NCI-H1930 (cell line): ENCODE measurements at places on chromosomes 2 and 18.

DNA sequence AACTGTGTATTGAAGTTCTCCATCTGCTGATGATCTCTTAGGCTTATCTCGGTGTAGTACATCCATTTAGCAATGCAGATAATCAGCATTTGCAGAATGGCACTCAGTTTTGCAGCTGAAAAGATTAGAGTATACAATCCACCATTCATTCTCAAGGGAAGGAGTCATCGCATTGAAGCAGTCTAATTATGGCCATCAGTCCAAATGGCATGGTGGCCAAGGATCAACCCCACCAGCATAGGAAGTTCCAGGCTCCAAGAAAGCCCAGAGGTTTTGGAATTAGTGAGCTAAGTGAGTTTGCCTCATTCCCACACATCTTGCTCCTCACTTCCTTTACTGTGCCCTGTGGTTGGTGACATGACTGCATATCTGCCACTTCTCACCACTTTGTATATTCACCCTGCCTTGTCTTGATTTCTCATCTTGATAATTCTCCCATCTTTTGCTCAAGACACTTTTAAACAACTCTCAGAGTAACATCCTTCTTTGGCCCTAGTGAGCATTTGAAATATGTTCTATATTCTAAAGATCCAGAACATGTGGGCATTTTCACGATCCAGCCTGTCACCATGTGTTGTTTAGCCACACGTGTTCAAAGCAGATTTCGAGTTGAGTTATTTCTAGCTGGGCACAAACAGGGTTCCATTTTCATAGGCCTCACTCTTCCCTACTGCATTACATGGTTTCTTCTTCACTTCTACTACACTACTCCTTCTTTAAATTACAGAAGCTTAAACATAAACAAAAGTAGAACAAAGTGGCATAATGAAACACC lies 1119.8 kb downstream of the TSN start:
- DNase-seq: no peak

GRCh38 chr18:23114171-23114881 lies 21.0 kb upstream of the CABLES1 start:
- no peak for DNase-seq

- DNase-seq: no peak
Observed at GRCh38 chr2:86035376-86035882, 70.3 kb downstream of the POLR1A start.

DNA sequence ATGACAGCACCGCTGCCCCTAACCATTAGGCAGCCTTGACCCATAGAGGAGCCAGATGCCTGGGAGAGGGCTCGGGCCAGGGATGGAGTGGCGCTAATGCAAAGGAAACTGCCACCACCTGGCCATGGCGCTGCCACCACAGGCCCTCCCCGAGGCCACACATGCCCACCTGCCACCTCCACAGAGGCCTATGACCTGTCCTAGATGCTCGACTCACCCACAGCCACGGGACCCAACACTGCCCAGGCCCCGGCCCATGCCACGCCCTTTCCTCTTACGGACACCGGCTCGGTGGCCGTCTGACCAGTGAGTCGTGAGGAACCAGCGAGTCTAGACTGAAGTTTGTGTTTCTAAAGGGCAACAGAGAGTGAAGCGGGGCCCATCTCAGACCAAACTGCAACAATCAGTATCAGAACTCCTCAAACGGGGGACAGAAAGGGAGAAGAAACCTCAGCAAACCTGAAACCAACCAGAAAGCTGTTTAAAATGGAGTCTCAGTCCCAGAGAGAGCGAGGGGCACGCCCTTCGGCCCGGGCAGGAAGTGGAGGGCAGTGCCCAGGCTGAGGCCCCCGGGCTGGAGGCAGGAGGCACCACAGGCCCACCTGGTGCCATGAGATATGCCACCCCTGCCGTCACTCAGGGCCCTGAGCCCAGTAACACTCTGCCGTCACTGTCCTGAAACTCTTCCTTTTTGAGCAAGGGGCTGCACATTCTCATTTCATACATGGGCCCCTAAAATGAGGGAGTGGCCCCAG lies 711 bp downstream of the GPR17 start:
- DNase-seq: no peak

DNA sequence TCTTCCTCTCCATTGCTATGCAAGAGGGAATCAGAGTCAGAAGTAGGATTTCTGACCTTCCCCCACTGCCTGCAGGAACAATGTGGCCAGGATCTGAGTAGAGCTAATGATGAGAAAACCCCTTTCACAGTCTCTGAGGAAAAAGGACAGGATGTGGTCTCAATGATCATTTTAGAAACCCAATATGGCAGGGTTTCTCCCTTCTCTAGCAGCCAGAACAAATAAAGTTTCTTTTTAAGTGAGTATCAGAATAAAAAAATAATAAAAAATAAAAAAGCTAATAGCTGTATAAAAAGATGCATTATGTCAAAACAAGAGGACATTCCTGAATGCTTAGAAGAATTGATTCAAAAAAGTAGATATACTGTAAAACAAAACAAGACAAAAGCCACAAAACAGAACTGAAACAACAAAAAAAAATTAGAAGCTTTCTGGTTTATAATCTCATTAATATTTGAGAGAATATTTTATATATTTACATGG lies 1124.9 kb upstream of the ZEB2 start:
- DNase-seq: no peak

- DNase-seq: no peak
Observed at GRCh38 chr2:26650713-26651469, 9.7 kb upstream of the CIB4 start.

DNA sequence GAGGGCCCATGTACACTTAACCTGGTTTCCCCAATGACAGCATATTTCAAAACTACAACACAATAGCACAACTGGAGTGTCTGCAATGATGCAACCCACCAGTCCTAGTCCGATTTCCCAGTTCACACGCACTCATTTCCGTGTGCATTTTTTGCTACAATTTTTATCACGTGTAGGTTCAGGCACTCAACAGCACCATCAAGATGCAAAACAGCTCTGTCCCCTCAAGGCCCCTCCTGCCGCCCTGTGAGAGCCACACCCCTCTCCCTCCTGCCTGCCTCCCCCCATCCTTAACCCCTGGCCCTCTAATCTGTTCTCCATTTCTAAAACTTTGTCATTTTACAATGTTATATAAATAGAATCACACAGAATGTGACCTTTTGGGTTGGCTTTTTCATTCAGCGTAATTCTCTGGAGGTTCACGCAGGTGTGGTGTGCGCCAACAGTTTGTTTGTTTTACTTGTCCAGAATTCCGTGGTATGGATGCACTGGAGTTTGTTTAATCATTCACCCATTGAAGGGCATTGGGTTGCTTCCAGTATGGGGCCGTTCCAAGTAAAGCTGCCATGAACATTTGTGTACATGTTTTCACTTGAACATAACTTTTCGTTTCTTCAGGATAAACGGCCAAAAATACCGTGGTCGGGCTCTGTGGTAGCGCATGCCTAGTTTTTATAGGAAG lies 8.4 kb downstream of the KCNIP3 start:
- no peak for DNase-seq
